ENCODE measurements at places on chromosomes 1 and 21.

DNA sequence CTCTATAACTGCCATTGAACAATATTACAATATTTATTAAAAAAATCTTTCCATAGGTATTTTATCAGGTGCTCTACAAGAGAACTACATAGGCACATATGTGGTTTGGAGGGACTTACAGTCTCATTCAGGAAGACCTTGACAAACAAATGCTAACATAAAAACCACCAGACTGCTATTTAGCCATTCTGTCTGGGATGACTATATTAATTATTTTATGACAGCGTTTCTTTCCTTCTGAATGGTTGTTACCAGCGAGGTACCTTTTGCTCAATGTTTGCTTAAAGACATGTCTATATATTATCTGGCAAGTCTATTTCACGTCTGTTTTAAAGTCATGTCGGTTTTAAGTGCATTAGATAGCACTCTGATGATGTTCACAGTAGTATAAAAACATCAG, 69.7 kb downstream of the RUNX1 start:
- DNase-seq, result no peak

GRCh38 chr1:183769956-183770815, 34.7 kb upstream of the RGL1 start:
- DNase-seq, result no peak

DNA sequence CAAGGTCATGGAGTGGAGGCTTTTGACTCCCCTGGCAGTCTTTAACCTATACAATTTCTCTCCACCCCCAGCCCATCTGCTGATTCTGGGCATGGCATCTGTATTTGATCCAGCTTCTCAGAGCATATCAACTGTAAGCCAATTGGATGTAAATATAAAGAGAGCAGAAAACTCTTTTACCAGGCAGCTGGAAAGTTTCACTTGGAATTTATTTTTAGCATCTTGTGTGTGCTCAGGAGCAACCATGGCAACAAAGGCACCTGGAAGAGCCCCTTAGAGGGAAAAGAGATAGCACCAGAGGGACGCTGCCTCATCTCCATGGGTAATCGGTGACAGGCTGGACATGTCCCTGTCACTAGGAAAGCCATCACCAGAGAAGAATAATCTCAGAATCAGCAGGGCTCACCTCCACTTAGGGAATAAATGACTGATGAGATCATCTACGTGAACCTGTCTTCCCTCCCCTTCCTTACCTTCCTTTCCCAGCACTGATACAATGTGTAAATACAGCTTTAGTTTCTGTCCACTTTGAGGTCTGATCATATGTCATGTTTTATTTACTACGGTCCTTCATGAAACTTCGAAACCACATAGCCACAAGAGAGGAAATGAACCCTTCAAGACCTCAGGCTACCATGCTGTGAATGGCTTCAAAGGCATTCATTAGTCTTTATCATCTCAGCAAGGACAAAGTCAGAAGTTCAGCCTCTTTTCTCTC, 25.3 kb upstream of the SIPA1L2 start:
- no peak for DNase-seq

DNA sequence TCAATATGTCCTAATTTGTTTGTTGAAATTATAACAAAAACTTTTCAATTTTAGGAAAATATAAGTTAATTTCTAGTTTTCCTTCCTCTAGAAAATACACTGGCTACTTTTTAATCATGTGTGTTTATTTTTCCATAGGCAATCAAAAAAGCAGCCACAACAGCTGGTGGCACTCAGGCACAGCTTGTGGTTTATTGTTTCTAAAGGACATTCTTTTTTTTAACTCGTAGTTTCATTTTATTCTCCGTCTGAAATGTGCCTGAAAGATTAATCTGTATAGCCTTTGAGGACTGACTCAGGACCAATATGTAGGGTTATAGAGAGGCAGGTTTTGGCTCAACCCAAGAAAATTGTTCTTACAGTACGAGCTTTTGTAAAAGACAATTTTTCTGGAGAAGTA, 20.7 kb upstream of the STX12 start:
- DNase-seq, result no peak
